ENCODE measurements at places on chromosomes 12 and 14.

DNA sequence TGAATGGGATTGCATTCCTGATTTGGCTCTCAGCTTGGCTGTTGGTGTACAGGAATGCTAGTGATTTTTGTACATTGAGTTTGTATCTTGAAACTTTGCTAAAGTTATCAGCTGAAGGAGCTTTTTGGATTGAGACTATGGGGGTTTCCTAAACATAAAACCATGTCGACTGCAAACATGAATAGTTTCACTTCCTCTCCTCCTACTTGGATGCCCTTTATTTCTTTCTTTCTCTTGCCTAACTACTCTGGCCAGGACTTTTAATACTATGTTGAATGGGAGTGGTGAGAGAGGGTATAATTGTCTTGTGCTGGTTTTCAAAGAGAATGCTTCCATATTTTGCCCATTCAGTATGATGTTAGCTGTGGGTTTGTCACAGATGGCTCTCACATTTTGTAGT lies 141.5 kb downstream of the CEP83 start:
- no peak for DNase-seq

- DNase-seq: peak; percentile 83
These were observed at the start of gene SETD1B for GRCh38 chr12:121803861-121804416. TSS of gene SETD1B (plus strand) at chr12:121804009. CDS start at chr12:121804738, 729 bp downstream.

DNA sequence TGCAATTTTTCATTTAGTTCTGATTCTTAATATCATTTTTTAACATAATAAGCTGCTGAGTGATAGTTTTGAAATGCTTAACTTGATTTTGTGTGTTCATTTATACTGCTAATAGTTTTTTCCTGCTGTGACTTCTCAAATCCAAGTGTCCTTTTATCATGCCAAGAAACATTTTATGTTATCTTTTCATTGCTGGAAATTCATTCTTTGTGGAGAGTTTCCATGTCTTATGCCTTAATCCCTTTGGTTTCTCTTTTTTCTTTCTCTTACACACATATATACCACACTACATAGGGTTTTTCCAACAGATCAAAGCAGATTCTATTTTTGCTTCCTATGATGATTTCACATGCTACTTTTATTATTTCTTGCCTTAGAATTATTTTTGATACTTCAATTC lies 981.1 kb downstream of the SLC6A15 start:
- no peak for DNase-seq

DNA sequence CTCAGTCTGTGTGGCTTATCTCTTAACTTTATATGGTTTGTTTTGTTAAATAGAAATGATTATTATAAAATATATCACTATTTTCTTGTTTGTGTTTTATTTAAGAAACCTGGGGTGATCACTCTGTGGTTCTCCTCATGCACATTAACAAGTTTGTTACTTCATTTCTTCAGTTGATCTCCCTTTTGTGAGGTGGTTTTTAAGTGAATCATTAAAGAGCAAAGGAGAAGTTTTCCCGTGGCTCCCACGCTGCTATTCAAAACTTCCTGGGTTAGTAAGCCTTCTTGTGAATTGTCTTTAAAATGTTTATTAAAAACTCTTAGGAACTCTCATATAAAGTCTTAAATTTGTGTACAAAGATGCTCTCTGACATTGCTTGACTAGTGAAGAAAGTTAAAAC lies 11.8 kb downstream of the ADIPOR2 start:
- no peak for DNase-seq

- DNase-seq: no peak
These were observed 124.4 kb downstream of the RPS29 start for GRCh38 chr14:49461529-49462401.

- DNase-seq: no peak
These were observed 17.8 kb upstream of the LGALS3 start for GRCh38 chr14:55111122-55111708.

GRCh38 chr14:20904393-20905029 lies 13.3 kb downstream of the RNASE3 start:
- DNase-seq: no peak

GRCh38 chr14:63432228-63432627 lies 110.9 kb downstream of the PPP2R5E start:
- no peak for DNase-seq

- no peak for DNase-seq
These were observed 11.6 kb downstream of the PTGR2 start for GRCh38 chr14:73863209-73863608.

DNA sequence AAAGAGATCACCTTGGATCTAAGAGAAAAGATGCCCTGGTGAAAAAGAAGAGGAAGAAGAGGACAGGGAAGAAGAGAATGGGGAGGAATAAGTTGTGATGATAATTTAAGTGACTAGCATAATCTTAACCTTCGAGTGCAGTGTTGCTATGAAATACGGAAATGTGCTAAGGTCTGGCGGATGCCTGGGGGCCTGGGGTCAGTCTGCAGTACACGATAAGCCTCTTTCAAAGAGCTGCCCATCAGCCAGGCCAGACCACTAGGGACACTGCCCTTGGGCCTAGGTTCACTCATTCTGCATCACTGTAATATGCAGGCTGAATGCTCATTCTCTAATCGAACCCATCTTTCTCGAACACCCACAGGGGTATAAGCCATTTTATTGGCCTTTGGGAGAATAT lies 83.4 kb downstream of the PLEKHG3 start:
- DNase-seq: no peak

- peak; percentile 5 for DNase-seq
These were observed 40.2 kb upstream of the SINHCAF start for GRCh38 chr12:31366104-31366621.

- DNase-seq: no peak
These were observed 19.9 kb upstream of the AMIGO2 start for GRCh38 chr12:47099610-47100009.

DNA sequence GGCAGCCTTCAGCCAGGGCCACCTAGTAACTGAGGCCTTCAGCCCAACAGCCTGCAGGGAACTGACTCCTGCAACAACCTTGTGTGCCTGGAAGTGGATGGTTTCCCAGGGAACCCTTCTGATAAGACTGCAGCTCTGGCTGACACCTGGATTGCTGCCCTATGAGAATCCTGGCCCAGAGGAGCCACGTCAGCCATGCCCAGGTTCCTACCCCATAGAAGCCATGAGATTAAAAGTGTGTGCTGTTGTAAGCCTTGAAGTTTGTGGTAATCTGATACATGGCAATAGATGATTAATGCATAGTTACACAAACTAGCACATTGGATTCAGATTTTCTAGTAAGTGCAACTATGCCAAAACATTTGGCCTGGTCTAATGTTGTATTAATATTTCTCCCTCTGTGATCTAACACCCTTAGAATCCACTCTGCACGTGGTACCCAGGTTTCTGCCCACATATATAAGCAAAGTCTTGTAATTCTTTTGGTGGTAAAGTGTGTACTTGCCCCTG lies 64.8 kb upstream of the BEGAIN start:
- no peak for DNase-seq

- DNase-seq: no peak
These were observed 2.7 kb upstream of the KLC1 start for GRCh38 chr14:103626146-103626850.

GRCh38 chr12:65602610-65603295 lies 221.5 kb upstream of the HMGA2 start:
- DNase-seq: peak; percentile 80

DNA sequence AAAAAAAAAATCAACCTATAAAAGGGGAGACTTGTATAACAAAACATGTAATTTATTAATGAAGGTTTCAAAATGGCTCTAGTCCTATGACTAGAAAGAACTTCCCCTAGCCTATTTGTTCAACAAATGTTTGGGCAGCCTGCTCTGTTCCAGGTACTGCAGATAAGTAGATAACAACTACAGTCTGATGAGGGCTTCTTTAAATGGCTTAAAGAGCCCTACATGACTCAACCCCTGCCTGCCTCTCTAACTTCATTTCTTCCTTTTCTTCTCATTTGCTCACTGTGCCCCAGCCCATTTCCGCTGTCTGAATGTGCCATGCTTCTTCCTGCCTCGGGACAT lies 21.5 kb downstream of the ALDH6A1 start:
- DNase-seq: no peak

- no peak for DNase-seq
These were observed 456.2 kb upstream of the MGAT4C start for GRCh38 chr12:86712425-86712843.

GRCh38 chr12:116703214-116703795 lies 34.6 kb downstream of the SPRING1 start:
- peak; percentile 77 for DNase-seq

DNA sequence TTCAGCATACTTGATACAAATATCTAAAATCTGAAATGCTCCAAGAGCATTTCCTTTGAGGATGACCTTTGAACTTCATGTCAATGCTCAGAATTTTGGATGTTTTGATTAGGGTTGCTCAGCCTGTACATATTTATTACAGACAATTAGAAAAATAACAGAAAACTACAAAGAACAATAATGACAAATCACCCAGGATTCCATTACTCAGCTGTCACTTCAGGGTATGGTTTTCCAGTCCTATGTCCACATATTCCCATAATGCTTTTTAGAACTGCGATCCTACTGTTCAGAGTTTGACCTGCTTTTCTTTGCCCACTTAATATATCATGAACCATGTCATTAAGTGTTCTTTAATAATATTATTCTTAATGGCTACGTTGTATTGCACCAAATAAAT lies 11.4 kb downstream of the DLGAP5 start:
- no peak for DNase-seq

DNA sequence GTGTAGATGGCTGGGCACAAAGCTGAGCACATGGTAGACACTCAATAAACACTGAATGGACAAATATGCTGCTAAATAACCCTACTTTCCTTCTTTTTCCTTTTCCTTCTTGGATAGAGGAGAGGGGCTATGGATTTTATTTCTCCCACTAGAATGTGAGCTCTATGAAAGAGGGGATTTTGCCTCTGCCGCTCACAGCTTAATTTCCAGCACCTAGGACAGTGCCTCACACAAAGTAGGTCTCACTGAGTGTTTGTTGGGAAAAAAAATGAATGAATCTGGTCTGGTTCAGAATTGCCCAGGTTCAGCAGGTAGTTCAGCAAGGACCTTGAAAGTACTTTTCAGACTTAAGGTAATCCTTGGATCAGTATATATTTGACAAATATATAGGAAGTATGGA lies 65.5 kb downstream of the WSCD2 start:
- no peak for DNase-seq

- no peak for DNase-seq
These were observed 110.4 kb downstream of the ESRRB start for GRCh38 chr14:76486251-76486743.

DNA sequence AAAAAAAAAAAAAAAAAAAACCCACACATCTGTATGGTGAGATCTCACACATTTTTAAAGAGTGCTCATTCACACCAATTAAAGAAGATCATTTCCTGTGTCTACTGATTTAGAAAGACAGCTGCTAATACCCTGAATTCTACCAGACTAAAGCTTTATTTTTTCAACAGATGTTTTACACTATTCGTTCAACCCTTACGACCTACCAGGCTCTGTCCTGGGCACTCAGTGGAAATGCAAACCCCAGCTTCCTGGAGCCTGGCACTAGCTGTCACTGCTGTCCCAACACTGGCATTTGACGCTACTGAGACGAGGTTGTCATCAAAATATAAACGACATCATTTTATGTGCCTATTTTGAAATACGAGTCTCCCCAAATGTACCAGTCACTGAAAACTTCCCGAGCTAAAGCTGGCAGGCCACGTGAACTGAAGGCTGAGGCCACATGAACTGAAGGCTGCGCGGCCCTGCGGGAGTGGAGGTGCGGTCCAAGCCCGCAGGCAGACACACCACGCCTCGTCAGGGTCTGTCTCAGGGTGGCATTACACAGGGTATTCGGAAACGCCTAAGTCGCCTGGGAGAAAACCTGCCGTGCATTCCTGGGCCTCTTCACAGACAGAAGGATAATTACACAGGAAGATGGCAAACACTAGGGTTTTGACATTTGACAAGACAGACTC lies 27.2 kb downstream of the SLC15A4 start:
- DNase-seq: peak; percentile 61

GRCh38 chr12:124395986-124396385 lies 101.1 kb downstream of the RFLNA start:
- no peak for DNase-seq

GRCh38 chr14:97218274-97218673 lies 421.1 kb downstream of the VRK1 start:
- no peak for DNase-seq

- no peak for DNase-seq
These were observed 314 bp upstream of the HOTAIR start for GRCh38 chr12:53975064-53975471.

DNA sequence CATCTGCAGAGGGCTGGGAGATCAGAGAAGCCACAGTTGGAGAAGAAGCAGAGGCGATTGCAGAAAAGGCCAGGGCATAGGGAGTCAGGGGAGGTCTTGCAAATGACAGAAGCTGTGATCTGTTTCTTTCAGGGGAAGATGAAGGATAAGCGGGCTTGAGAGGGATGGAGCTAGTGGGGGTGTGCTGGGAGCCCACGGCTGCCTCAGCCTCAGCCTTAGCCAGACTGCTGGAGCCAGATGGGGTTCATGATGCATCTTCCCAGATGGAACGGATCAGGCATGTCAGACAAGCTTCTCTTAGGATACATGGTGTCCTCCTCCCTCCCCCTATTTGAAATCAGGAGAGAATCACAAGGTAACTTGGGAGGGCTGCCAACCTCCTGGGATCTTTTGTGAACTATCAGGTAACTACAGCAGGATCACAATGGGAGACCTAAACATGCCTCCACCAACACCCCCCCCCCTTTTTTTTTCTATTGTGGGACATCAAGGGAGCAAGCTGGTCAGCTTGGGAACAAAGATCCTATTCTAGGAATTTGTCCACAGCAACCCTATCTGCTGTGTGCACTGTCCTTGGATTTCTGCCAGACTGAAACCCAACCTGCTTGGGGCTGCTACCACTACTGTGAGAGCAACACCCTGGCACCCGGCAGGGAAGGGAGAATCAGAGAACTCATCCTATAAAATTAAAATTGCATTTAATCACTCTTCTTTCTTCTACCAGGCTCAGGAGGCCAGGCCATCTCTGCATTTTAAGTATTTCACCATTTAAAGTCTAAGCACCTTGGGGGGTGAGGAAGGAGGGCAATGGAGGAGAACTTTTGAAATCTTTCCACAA lies 10.7 kb upstream of the ATP2A2 start:
- no peak for DNase-seq

DNA sequence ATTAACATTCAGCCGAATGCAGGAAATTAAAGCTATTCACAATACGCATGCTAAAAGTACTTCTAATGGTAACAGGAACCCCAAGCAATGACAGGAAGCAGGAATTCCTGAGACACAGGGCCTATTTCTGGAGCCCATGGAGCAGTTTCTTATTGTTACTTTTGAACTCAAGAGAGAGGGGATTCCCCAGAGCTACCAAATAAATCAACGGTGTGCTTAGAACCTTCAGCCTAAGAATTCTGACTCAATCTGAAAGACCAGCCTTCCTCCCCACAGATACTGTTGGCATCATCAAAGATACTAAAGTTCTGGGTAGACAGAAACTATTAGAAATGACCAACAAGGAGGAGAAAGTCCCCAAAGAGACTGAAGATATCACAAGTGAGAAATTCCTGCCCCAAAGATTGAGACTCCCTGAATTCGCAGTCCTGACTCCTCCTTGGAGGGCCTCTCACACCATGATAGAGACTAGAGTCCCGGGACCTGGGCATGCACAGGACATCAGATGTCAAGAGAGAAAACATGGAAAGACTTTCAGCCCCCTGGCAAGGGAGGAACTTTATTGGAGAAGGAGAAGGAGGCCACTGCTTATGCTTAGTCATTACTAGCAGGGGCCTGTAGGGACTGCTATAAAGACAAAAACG lies 32.7 kb downstream of the RTRAF start:
- no peak for DNase-seq

GRCh38 chr14:70770490-70770889 lies 38.8 kb downstream of the MAP3K9 start:
- DNase-seq: no peak

GRCh38 chr12:1835211-1836131 lies 15.1 kb downstream of the LRTM2 start:
- DNase-seq: no peak

Measured in upper lobe of right lung (tissue), 1 donor.